ENCODE measurements at places on chromosomes 7 and 10.

- no peak for DNase-seq
Measured at GRCh38 chr10:19629567-19629966, 186.7 kb upstream of the PLXDC2 start.

DNA sequence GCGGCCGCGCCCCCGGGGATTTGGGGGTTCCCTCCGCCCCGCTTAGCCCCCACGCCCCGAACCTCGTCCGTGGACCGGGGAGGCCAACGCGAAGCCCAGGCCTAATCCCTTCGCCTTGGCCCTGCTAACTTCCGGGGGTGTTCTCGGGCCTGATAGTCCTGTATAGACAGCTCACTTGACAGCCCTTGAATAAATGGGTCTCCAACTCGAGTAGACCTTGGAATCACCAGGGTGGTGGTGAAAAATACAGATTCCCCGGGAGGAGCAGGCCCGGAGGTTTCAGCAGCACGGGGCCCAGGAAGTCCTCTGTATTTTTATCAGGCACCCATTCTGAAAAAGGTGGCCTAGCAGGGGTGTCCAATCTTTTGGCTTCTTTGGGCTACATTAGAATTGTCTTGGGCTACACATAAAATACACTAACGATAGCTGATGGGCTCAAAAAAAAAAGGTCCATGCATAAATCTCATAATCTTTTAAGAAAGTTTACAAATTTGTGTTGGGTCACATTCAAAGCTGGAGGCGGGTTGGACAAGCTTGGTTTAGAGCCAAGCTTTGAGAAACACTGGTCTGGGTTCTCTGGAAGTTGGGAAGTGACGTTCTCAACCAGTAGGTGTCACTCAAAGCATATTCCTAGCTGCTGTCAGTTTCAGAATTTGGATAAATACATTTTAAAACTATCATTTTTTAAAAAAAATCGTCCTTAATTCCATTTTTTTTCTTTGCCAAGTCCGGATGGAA lies 221.7 kb downstream of the PHTF2 start:
- no peak for DNase-seq

GRCh38 chr10:132172091-132173066 lies 14.4 kb upstream of the DPYSL4 start:
- no peak for DNase-seq

- DNase-seq = no peak
Measured at GRCh38 chr7:85483177-85483576, 296.3 kb upstream of the SEMA3D start.

DNA sequence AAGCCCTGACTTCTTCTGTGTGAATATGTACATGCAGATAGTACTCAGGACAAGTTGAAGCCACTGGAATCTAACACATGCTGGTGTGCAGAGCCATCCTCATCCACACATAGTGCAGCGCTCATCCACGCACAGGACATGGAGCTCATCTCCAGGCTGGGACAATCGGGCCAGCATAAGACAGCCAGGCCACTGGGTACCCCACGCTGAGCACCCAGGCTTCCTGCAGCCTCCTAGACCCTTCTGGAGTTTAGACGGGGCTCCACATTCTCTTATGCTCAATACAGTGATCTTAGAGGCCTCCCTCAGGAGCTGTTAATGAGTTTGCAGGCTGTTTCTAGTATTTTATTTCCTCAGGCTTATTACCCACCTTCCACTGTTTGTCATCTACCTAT lies 238.9 kb downstream of the TNS3 start:
- DNase-seq = no peak

- DNase-seq = no peak
Measured at GRCh38 chr7:151077705-151078232, 2.8 kb downstream of the FASTK start.

DNA sequence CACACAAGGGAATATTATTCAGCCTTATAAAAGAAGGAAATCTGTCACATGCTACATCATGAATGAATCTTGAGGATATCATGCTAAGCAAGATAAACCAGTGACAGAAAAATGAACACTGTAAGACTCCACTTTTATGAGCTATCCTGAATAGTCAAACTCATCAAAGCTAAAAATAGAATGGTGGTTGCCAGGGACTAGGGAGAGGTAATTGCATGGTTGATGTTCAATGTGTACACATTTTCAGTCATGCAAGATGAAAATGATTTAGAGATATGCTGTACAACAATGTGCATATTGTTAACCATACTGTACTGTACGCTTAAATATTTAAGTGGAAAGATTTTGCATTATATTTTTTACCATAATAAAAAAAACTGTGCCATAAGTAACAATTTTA lies 1349.1 kb downstream of the XPNPEP1 start:
- no peak for DNase-seq

DNA sequence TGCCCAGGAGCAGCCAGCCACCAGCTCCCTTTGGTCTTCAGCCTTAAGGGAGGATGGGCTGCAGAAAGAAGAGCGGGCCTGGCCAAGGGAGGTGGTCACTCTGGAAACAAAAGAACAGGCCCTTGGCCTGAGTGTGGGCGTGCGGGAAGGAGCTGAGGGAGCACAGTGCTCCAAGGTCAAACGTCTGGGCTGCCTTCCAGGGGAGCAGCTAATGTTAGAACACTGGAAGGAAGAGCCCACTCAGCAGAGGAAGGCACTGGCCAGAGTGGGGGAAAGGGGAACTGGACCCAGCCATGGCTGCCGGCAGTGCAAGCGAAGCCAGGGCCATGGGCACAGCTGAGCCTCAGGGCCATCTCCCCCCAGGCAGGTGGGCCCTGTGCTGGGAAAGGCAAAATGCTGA lies 42.7 kb downstream of the FAM53B start:
- no peak for DNase-seq

- no peak for DNase-seq
Measured at GRCh38 chr10:122264436-122264835, 6.7 kb upstream of the BTBD16 start.

- DNase-seq = no peak
Measured at GRCh38 chr10:11181978-11182377, 164.3 kb downstream of the CELF2 start.

DNA sequence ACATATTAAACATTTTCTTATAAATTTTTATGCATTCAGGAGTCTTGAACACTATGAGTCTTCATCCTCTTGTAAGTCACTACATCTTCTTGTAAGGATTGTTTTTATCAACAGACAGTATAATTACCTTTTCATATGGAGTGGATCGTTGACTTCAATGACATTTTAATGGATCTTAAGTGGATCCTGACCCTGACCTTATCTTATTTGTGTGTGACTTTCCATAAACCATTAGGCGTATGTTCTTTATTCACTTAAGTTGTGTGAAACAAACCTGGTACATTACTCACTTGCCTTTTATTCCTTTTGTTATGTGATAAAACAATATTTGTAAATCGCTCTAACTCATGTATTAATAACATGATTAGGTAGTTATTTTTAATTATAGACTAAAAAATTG lies 18.5 kb upstream of the SEMA3C start:
- DNase-seq = no peak

GRCh38 chr7:18157233-18157632 lies 129.6 kb upstream of the PRPS1L1 start:
- DNase-seq = no peak

DNA sequence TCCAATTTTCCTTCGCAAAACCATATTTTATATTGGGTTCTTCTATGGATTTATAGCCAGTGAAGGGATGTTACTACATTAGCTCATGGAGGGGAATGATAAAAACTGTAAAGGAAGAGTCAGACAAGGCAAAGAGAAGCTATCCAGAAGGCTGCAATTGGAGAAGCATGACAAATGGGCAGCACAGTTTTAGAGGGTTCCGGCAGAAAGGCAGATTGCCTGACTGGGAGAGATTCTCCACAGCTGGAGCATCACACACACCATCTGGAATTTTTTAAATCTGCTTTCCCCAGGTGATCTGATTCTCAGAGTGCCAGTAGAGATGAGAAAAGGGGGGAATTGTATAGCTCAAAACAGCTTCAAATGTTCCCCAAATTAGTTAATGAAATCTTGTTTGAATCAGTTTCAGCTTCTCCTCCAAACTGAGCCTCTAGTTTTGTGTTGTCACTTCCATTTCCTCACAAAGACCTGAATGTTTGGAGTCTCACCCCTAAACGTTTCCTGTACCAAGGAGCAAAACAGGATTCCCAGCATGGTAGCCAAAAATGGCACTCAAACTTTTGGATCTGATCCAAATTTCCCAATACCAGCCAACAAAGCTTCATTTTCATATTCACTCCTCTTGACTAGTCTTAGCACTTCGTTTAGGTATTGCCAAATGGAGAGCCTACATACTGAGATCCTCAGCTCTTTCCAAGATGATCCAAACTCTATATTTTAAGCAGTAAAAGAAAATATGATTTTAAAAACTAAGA lies 177.5 kb downstream of the HPSE2 start:
- no peak for DNase-seq

DNA sequence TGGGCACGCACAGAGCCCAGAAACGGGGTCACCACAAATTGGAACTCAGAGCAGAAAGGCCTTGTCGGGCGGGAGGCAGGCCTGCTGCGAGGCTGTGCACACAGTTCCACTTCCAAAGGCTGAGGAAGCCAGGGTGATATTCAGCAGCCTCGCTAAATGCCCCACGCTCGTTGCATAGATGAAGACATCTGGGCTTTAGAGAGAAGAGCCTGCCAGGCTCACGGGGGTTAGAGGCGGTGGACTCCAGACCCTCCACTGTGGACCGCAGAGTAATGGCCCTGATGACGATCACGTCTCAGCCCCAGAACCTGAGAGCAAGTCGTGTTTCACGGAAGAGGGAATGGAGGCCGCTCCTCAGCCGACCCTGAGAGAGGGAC lies 104.2 kb downstream of the DNAJB6 start:
- DNase-seq = no peak

GRCh38 chr7:98165827-98166667 lies 45.2 kb upstream of the BHLHA15 start:
- DNase-seq = no peak

DNA sequence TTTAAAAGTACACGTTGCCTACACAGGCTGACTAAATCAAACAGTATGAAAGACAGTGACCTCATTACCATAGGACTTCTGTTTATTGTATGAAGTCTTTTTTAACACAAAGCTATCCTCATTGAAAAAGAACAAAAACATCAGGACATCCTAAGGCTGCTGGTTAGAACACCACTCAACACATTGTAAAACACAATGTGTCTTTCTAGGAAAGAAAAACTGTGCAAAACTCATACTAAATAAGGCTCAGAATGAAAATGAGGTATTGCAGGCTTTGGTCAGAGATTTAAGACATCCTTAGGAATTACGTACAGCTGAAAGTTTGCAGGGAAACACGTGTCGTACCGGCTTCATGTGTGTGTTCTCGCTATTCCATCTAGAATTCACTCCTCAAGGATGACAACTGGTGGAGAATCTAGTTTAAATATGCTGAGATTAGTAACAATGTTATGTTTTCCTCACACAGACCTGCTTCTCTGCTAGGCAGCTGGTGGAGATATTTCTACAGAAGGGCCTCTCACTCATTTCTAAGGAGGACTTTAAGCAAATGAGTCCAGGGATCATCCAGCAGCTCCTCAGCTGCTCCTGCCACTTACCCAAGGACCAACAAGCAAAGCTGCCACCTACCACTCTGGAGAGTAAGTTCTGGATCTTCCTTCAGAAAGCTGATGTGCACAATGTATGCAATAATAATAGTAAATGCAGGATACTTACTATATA lies 29.3 kb downstream of the SLC39A12 start:
- no peak for DNase-seq

- DNase-seq = no peak
Measured at GRCh38 chr7:88169717-88170320, 50.0 kb downstream of the SRI start.

GRCh38 chr10:49037187-49037586 lies 78.1 kb downstream of the VSTM4 start:
- DNase-seq = no peak

GRCh38 chr7:86833360-86833759 lies 189.7 kb downstream of the GRM3 start:
- DNase-seq = no peak

DNA sequence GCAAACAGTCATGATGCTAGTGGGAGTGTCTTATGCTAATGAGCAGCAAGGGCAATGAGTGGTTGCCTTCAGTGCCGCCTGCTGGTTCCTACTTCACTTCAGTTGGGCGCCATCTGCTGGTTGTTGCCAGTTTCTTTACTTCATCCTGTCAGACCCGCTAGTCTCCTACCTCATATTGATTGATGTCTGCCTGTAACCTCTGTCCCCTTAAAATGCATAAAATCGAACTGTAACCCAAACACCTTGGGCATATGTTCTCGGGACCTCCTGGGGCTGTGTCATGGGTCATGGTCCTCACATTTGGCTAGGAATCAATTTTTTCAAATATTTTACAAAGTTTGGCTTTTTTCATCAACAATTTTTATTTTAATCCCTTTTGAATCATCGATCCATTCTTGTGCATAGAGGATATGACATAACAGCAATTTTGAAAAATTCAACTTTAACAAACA lies 62.8 kb upstream of the C7orf33 start:
- DNase-seq = peak; percentile 43

DNA sequence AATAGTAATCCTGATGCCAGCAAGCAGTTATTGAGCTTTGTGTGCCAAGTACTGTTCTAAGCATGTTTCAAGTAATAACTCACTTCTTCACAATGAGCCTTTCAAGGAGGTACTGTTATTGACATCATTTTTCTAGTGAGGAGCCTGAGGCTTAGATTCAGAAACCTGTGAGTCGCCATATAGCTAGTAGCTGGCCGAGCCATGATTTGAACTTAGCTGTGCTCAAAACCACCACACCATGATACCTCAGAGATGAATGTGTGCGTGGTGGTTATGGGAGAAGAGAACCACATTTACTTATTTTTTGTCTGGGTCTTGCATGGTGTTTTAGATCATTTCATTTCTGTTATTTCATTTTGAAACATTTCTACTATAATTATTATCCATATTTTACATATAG lies 578.9 kb downstream of the AUTS2 start:
- DNase-seq = no peak

- DNase-seq = no peak
Measured at GRCh38 chr7:3995187-3995586, 686.9 kb upstream of the FOXK1 start.

DNA sequence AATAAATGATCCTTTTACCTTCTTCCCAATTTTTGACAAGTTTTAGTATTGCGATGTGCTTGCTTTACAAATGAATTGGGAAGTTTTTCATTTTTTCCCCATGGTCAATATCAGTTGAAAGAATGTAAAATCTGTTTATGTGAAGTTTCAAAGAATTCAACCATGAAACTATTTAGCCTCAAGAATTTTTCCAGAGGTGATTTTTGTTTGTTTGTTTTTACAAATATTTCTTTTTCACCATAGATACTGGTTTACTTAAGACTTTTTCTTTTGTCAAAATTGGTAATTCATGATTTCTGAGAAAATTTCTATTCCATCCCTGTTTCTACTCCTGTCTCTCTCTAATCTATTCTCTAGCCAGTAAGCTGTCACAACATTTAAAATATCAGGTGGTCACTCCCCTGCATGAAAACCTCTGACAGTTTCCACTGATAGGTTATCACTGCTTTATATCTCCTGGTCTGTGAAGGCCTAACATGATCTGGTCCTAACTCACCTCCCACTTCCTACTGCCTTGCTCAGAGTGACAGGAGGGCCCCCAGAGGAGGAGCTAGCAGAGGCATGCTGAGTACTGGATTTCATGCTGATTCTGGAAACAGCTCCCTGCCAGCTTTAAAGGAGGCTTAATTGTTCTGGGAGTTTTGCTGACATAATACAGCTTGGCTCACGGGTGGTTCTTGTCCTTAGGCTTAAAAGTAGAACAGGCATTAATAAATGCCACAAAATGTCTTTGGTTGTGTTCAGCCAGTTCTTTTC lies 7.6 kb upstream of the ARMS2 start:
- DNase-seq = no peak

GRCh38 chr10:103635580-103635979 lies 142.1 kb downstream of the NEURL1 start:
- no peak for DNase-seq

- DNase-seq = no peak
Measured at GRCh38 chr7:114656466-114656865, 241.9 kb downstream of the FOXP2 start.

All from stimulated activated CD8-positive, alpha-beta memory T cell treated with anti-CD3 and anti-CD28 coated beads, Interleukin-4, amount 100 ng/mL, for 1 hour (primary cell).